Adipocyte (in vitro differentiated cells): ENCODE measurements at places on chromosomes 2 and 18.

GRCh38 chr2:20425884-20426283, 21.0 kb upstream of the RHOB start:
- DNase-seq: no peak

DNA sequence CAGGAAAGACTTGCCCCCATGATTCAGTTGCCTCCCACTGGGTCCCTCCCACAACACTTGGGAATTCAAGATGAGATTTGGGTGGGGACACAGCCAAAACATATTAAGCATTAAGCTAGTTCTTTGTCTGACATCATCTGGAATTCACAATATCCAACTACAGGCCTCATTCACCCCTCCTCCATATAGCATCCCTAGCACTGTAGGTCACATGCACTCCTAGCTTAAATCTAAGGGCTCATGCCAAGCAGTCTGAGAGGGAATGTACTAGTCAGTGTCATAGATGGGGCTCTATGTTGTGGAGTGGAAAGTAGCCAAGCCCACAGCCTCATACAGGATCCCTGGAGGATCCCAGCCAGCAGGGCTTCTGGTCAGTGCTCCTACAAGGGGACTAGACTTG, 92.1 kb downstream of the IRS1 start:
- DNase-seq: no peak

DNA sequence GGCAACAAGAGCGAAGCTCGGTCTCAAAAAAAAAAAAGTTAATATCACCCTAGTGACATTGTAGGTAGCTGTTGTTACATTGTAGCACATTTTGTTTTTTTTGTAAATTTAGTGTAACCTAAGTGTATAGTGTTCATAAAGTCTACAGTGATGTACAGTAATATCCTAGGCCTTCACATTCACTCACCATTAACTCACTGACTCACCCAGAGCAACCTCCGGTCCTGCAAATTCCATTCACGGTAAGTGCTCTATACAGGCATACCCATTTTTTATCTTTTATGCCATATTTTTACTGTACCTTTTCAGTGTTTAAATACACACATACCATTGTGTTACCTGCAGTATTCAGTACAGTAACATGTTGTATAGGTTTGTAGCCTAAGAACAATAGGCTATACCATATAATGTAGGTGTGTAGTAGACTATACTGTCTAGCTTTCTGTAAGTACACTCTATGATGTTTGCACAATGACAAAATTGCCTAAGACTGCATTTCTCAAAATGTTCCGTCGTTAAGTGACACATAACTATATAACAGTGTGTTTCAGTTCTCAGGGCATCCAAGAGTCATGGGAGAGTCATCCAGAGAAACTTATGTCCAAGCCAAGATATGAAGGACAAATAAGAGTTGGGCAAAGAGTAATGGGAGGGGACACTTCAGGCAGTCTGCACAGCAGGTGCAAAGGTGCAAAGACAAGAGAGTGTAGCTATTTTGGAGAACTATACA, 68.4 kb downstream of the TANK start:
- DNase-seq: no peak

DNA sequence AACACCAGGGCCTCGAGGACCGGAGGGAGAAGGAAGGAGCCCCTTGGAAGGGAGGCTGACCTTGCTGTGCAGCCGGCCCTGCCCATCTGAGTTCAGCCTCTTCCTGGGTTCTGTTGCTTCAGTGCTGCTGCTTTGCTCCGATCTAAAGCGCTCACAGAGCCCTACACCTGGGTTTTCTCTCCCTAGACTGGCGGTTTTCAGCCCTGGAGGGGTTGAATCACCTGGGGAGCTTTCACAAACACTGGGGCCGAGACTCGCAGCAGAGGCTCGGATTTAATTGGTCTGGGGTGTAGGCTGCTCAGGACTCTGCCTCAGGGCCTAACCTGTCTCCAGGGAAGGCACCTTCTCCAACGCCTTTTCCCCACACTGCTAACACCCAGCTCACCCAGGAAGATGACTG, 40.9 kb upstream of the SMAD7 start:
- no peak for DNase-seq

DNA sequence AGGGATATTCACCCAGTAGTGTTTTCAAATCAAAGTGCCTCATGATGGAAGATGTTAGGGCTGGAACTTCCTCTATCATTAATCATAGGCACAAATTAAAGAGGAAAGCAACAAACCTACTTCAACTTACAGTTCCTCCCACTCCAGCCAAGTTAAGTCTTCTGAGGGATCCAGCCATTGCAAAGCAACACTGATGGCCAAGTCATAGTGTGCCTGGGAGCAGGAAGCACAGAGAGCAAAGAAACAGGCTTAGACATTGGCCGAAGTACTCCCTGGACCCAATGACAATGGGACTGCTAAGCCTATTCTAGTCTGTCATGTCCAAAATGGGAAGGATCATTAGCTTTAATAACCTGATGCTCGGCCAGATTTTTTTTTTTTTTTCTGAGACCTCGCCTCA, 7.0 kb downstream of the C2orf80 start:
- no peak for DNase-seq

GRCh38 chr2:933734-934295, 16.8 kb upstream of the SNTG2 start:
- DNase-seq: no peak

DNA sequence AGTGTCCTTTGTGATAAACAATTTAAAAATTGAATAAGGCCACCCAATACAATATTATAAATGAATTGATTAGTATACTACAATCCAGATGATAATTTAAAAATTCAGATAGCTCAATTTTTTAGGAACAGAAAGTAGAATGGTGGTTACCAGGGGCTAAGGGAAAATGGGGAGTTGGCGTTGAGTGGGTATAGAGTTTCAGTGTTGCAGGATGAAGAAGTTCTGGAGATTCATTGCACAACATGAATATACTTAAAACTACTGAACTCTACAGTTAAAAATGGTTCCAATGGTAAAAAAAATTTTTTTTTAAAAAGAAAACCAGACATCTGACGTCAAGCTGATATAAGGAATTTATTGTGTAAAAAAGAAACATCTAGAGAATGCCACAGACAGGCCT, 20.9 kb downstream of the SLC39A6 start:
- no peak for DNase-seq

- DNase-seq: no peak
Measured at GRCh38 chr2:26488463-26489212, 10.7 kb upstream of the OTOF start.

GRCh38 chr2:59182249-59182648, 941.1 kb upstream of the FANCL start:
- peak; percentile 10 for DNase-seq

GRCh38 chr18:6759579-6759978, 30.1 kb downstream of the ARHGAP28 start:
- DNase-seq: no peak

DNA sequence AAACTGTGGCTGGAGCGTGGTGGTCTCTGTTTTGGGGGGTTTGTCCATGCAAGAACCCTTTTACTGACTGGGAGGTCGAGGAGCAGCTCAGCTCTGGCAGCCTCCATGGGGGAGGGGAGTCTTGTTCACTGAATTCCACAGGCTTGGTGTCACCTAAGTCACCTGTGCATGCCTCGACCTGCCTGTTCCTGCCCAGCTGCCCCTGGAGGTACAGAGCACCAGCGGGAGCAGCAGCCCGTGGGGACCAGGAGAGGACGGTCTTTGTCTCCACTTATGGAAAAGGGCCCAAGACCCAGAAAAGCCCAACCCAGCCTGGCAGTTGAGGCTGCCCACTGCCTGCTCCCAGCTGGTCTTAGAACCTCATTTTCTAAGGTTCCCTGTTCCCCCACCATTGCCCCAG, 168.7 kb upstream of the AGAP1 start:
- DNase-seq: no peak

DNA sequence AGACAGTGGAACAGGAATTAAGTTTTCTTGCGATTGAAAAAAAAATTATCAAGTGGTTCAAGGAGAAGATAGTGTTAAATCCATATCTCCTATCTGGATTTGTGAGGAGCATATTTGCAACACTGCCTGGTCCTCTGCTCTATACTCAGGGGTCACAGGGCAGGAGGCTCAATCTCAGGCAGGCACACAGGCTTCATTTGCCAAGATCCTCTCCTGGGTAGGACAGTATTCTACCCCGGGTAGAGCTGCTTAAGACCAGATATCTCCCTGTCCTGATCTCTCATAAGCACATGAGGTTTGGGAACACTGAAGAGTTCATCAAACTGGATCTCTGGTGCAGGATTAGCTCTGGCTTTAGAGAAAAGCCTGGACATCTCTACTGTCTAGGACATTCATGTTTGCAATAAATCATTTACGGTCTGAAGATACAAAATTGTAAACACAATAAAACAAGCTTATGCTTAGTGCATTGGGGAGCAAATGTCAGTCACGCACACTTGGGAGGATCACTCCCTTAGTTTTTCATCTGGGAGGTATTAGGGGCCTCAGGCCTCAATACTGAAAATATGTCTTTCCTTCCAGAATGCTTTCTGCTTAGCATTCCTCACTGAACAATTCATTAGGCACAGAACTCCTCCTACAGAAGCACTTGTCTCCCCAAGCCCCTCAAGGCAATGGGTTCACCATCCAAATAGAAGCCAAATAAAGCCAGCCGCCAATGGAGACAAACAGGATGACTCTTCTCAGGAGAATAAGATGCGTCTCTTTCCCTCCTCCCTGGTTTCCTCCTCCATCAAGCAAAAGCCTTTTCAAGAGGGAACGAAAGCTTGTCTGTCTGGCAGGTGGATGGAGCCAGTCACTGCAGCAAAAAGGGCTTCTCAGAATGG, 34.1 kb upstream of the LCLAT1 start:
- peak; percentile 39 for DNase-seq

DNA sequence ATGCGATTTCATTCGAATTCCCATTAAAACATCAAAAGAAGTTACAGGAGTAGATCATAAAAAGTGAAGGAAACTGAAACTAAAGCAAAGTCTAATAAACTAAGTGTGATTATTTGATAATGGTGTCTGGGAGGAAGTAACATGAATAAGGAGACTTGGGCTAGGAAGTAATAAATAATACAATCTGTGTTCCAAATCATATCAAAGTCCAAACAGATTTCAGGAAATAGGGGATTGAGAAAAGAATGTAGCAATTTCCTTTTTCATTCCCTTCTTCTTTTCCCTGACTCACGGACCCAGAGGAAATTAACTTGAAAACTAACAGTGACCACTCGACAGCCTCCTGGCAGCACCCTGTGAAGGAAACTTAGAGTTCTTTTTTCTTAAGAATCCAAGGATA, 758.4 kb upstream of the GCFC2 start:
- no peak for DNase-seq

GRCh38 chr2:1705557-1706076, 38.7 kb downstream of the PXDN start:
- no peak for DNase-seq

- peak; percentile 52 for DNase-seq
Measured at GRCh38 chr2:201971531-201972228, 62.0 kb upstream of the FZD7 start.

DNA sequence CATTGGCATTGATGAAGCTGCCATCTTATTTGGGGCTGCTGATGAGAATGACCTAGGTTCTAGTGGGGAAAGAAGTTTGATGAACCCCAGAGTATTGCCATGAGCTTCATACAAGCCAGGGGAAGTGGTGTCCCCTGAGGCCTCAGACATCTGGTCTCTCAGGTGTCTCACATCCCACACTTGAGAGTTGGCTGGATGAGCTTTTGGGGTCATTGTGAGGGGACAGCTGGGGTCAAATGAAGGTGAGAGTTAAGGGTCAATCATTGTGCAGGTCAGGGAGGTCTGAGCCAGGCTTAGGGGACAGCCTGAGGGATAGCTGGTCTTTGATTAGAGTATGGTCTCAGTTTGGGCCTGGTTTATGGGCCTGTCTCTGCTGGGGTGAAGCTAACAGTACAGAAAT, 336.5 kb downstream of the CYP26B1 start:
- DNase-seq: no peak

DNA sequence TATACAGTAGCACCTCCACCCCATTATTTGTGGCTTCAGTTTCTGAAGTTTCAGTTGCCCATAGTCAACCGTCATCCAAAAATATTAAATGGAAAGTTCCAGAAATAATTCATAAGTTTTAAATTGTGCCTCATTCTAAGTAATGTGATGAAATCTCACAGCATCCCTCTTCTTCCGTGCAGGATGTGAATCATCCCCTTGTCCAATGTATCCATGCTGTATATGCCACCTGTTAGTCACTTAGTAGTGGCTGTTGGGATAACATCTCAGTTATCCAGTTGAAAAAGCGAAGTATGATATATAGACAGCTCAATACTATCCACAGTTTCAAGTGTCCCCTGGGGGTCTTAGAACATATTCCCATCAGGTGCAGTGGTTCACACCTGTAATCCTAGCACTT, 119.1 kb upstream of the OTX1 start:
- DNase-seq: no peak

GRCh38 chr2:145752091-145752806, 1232.3 kb upstream of the ZEB2 start:
- DNase-seq: peak; percentile 90

DNA sequence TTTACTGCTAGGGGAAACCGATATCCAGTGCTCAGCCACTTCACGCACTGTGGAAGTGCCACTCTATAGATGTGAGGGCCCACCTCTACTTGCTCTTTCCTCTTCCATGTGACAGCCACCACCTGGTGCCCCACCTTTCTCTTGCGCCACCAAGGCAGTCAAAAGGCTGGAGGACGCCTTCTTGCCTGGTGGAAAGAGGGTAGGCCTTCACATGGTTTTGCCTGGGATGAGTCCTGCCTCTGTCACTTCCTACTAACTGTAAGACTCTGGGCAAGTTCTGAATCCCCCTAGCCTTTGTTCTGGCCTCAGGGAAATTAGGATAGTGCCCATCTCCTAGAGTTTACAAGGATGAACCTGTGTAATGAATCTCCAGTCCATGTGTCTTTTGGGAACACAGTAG, 66.1 kb upstream of the ODC1 start:
- DNase-seq: no peak

GRCh38 chr18:35835833-35836232, 136.6 kb upstream of the RMP24 start:
- DNase-seq: no peak

GRCh38 chr2:118687698-118688097, 159.8 kb downstream of the EN1 start:
- peak; percentile 27 for DNase-seq

- no peak for DNase-seq
Measured at GRCh38 chr18:79943608-79944125, 7.8 kb downstream of the SLC66A2 start.

- no peak for DNase-seq
Measured at GRCh38 chr2:64792995-64793639, 139.4 kb upstream of the SERTAD2 start.

DNA sequence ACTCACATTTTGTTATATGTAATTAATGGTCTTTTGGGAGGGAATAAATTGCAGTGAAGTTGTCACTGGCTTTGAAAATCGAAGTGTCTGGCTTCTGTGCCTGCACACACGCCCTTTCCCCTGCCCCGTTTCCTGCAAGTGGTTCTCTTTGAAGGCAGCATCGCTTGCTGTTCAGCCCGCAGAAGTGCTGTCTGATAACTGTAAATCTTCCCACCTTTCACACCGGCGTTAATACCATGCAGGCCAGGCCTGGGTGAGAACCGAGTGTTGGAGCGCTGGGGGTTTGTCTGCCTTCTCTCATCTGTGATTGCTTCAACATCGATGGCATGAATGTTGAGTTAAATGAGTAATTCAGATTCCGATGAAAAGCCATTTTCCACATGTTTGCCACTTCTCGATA, 37.9 kb upstream of the RPL31 start:
- DNase-seq: no peak

GRCh38 chr2:73037947-73038585, 33.4 kb downstream of the SFXN5 start:
- DNase-seq: no peak
